Fibroblast of skin of scalp (primary cell): ENCODE measurements at places on chromosomes 1 and 21.

GRCh38 chr1:31222176-31222575 lies 17.5 kb downstream of the NKAIN1 start:
- no peak for DNase-seq

GRCh38 chr1:70707214-70707613 lies 296.1 kb downstream of the CTH start:
- DNase-seq = no peak

DNA sequence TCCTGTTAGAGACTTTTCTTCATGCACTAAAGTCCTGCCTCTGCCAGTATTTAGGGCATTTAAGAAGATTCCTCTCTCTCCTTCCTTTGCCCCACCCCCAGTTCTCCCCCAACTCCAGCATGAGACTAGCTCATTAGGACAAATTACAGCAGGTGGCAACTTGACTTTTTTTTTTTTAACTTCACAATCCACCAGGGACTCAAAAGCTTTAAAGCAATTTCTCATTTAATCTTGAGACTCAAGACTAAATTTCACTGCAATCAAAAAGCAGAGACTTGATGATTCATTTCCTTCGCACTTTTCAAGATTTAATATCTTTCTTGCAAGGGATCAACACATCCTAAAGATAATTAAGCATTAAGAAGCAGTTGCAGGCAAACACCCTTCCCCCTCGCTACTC lies 74.9 kb downstream of the WLS start:
- no peak for DNase-seq

DNA sequence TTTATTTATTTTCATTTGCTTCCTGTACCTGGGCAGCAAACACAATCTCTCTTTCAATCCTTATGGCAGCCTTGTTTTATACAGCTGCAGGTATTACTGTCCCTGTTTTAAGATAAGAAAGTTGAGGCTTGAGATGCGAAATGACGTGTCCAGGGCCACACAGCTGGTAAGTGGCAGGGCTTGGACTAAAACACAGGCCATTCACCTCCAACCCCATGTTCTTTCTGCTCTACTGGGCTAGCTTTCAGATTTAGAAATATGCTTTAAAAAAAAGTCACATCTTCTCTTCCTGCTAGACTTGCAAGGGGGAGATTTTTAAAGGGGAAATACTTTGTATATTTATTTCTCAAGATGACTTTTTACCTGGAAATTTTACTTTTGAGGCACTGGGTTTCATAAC lies 62.8 kb downstream of the CNST start:
- DNase-seq = no peak

DNA sequence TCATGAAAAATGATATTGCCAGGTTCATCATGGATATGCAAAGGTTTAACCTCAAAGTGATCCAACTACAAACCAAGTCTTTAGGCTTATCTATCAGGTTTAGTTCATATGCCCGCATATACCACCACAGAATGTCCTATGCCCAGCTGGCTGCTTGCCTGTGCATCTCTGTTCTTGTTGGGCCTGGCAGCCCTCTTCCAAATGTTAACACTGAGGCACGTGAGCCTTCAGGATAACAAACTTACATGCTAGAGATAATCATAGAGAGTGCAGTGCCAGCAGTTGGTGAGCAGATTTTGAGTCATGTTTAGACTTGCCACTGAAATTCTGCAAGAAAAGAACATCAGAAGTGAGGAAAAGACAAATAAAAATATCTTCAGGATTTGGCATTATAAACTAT lies 607.9 kb upstream of the TMPRSS15 start:
- no peak for DNase-seq
